ENCODE measurements at places on chromosomes 3 and 15.

- no peak for DNase-seq
Observed at GRCh38 chr3:142566096-142566495, 12.4 kb downstream of the ATR start.

DNA sequence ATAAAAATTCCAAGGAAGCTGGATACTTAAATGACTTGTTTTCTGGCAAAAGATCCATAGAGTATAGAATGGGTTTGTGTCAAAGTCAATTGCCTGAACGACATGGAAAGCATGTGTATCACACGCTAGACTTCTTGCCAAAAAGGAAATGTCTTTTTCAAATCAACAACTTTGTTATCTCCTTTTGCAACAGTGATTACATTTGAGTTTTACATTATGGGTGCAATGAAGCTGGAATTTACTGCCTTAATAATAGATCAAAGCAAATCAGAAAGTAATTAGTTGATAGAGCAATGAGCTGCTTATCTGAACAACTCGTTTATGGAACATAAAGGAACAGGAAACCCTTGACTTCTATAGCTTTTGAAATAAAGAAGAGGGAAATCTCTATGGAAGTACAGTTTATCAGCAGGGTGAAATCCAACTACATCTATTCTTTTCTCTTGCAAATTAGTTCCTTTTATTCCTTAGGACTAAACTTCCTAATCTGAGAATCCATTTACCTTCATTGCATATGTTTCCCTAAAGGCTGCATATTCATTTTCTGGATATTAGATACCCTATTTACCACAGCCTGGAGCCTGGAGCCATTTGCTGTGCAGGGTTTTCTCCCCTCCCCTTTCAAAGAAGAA is 415.1 kb upstream of the NECTIN3 start:
- DNase-seq, result no peak

- no peak for DNase-seq
Observed at GRCh38 chr3:14606669-14607339, 44.8 kb upstream of the CCDC174 start.

DNA sequence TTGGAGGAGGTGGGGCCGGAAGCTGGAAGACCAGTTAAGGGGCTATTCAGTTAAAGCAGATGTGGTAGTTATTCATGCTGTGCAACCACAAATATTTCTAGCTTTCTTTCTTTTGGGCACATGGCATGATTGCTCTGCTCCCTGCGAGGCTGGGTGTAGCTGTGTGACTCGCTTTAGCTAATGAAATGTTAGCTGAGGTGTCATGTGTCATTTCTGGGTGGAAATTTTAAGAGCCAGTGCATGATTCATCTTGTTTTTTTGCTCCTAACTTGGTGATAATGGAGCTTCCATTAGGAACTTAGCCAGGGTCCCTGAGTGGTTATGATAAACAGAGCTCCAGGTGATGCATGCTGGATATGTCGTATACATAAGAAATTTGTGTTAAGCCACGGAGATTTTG is 300.6 kb downstream of the SATB1 start:
- DNase-seq, result peak; percentile 89

DNA sequence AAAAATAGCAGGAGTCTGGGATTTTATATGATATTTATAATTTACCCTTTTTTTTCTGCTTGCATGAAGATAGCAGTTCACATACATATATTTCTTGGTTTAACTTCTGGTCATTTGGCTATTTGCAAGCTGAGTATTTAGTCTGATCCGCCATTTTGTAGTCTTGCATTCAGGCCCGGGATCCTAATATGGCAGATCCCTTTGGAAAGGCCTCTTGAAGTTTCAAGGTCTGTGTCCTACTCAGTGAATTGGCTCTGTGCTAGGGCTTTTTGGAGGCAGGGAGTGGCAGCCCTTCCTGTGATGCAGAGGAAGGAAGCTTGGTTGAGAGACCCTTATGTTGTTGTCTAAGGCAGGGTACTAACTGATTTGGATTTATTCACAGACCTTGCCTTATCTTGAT is 2.9 kb downstream of the SNRPN start:
- DNase-seq, result no peak

DNA sequence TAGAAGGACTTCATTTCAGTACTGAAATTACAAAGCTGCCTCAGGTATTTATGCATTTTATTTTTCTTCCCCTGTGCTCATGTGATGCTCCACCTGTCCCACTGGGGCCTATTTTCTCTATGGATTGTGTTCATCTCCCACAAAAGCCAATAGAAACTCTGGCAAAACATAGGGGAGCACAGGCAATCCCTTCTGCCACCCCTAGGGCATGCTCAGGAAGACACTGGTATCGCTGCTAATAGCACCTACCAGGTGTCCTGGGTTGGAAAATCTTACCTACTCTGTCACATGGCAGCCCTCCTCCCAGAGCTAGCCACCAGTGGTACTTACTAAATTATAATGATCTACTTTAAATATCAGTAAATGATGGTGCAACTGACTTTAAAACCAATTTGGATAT is 427.4 kb downstream of the FGF12 start:
- no peak for DNase-seq

DNA sequence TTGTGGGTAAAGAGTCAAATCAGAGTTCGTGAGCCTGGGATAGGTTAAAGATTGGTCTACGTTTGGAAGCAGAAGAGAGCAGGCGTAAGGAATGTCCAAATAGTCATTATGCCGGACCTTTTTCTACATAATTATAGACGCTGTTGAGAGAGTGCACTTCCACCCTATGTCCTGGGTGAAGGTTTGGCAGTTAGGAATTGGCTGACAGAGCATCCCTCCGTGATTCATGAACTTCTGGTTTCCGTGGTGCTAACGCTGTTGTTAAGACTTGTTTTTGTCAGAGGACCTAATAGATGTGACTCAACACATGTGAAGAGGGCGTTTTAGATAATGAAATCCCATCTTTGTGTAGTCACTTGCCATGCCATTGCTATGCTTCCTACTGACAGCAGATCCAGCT is 1.1 kb downstream of the EAF1 start:
- DNase-seq, result no peak

GRCh38 chr3:179898024-179898423 is 138.7 kb downstream of the PEX5L start:
- peak; percentile 1 for DNase-seq

DNA sequence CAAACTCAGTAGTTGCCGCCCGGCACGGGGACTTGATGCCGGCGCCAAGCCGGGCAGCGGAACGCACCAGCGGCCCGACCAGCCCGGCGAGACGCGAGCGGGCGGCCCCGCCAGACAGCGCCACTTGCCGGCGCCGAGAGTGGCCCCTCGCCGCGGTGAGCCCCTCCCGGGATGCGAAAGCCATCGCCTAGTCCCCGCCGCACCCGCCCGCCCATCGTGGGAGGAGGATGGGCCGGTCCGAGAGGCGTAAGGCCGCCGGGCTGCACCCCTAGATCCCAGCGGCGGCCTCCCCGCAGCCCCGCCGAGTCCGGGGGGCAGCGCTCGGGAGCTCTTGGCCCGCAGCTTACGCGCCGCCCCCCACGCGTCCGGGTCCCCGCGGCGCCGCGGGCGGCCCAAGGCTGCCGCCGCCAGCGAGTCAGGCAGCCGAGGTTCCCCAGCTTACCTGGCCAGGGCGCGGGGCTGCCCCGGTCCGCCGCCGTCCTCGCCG is 609 bp downstream of the GOLGA8A start:
- DNase-seq, result no peak

DNA sequence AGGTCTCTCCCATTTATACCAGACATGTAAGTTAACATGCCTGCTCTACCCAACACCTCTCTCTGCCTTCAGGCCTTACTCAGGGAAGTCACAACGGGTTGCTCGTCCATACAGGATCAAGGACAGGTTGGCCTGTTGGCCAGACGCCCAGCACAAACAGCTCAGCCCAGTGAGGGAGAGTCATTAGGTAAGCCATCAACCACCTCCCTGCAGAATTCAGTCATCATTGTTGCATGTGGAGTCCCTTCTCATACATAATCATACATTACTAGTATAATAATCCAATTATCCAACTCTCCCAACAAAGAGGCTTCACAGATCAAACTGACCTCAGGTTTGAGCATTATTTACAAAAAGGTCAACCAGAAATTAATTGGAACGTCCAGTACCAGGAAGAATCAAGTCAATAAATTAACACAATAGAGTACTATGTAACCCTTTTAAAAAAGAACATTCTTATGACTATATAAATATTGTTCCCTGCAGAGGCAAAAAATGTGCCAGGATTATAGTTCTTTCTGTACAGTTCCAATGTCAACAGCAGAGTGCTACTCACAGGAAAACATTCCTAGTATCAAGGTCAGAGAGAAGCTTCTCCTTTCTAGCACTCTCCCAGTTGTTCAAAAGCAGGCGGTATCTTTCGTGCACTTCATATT is 33.2 kb downstream of the HOMER2 start:
- no peak for DNase-seq

- DNase-seq, result no peak
Observed at GRCh38 chr15:41713047-41713446, 52.8 kb downstream of the MGA start.

- no peak for DNase-seq
Observed at GRCh38 chr15:97791824-97792792, 168.4 kb upstream of the ARRDC4 start.

DNA sequence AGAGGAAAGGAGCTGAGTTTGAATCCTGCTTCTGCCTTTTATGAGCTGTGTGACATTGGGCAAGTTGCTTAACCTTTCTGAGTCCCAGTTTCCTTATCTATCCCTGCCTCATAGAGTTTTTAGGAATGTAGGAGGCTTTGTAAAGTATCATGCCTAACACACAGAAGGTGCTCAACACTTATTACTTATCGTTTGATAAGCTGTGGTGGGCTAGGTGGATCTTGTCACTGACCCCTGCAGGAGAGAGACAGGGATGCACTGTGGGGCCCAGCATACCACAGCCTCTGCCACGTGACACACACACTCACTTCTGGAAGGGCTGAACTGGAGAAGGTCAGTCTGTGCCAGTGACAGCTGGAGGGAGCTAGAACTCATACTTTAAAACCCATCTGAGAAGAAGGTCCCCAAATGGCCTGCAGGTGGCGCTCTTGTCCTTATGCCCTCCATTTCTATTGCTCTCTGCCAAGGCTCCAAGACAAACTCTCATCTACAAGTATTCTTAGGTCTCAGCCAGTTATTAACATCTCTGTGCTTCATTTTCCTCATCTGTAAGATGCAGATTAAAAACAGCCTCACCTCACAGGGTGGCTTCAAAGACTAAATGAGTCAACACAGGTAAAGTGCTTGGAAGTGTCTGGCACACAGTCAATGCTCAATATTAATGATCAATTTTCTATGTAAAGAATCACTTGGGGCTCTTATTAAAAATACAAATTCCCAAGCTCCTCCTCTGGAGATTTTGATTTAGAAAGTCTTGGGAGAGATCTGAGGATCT is 57.5 kb upstream of the HACD2 start:
- peak; percentile 86 for DNase-seq

- DNase-seq, result no peak
Observed at GRCh38 chr15:92690395-92690794, 34.8 kb upstream of the FAM174B start.

DNA sequence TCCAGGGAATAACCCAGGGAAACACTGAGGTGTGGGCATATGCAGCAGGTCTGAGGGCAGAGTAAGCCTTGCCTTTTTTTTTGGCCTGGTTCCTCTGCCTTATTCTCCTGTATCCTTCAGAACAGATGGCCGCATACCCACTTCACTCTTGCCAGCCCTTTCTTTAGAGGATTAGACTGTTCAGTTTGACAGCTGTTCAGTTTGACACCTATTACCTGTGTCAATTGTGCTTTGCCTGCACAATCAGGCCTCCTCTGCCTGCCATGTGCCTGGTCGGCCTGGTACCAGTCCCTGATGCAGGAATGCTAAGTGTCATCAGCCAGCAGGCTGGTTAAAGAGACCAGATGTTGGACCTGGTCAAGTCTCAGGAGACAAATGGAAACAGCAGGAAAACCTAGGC is 22.3 kb downstream of the TM6SF1 start:
- DNase-seq, result no peak

GRCh38 chr3:189457201-189457607 is 174.0 kb upstream of the TP63 start:
- no peak for DNase-seq

DNA sequence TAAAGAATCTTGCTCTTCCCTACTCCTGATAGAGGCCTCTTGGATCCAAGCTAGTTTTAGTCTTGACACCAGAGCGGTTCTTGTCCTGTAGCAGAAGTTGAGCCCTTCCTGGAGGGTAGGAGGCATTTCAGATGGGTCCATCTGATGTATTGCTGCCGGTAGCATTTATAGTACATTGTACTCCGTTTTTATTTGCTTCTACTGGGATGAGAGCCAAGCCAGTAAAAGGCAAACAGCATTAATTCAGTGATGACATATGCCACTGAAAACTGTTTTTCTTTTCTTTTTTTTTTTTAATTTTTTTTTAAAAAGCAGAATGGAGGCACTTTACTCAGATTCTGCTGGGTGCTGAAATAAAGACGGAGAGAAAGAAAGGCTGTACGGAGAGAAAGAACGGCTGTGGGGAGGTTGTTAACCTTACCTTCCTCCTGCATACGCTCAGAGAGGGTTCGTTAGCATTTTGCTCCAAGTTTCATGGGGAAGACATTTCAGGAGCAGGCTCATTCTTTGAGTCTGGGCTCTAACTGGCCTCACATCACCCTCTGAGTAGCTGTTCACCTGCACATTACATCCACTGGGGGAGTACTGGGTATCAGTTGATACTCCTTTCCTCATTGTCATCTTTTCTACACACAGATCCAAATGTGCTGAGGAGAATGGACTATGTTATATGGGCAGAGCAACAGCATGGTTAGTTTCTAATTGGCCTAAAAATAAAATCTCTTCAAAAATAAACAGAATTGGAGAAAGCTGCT is 161.5 kb downstream of the FEZF2 start:
- DNase-seq, result no peak

DNA sequence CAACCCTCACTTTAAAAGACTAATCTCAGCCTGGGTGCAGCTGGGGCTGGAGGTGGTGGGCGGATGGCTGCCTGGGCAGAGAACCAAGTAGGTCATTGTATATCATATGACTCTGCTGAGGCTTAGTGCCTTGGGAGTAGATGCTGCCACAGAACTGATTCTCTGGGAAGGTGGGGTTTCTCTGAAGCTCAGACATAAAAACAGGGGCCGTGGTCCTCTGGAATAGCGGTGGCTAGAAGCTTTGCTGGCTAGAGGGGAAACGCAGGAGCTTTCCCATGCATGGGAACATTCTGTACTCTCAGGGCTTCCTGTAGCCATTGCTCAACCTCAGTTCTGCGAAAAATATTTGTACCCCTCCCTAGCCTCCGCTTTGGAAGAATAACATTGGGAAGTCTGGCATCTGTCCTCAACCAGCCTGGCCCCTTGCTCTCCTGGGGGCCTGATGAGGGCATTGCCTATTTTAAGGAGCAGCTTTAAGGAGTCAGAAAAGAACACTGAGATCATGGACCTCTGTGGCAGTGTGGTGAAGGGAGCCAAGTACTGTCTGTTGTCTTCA is 14.7 kb downstream of the TIMP4 start:
- no peak for DNase-seq

- no peak for DNase-seq
Observed at GRCh38 chr15:61653110-61653509, 407.1 kb downstream of the VPS13C start.

DNA sequence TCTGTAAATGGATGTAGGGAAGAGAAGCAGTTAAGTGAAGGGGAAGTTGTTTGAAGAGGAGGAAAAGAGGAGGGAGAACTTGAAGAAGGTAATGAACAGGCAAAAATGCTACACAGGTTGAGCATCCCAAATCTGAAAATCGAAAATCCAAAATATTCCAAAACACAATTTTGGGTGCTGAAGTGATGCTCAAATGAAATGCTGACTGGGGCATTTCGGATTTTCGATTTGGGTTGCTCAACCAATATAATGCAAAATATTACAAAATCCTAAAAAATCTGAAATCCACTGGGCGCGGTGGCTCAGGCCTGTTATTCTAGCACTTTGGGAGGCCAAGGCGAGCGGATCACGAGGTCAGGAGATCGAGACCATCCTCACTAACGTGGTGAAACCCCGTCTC is 61.9 kb upstream of the CDAN1 start:
- no peak for DNase-seq

All from HS-27A (cell line).